Peyer's patch (tissue), 4 donors: ENCODE measurements at places on chromosomes 5 and 9. TPM values are rescaled to one million over a fixed set of nuclear protein-coding genes. Genes with fewer than 3 reads are reported as not detected.

Gene TNFSF15
- 2.3 TPM for total RNA-seq

Gene NEURL1B
- total RNA-seq: 97.2 TPM

DNA sequence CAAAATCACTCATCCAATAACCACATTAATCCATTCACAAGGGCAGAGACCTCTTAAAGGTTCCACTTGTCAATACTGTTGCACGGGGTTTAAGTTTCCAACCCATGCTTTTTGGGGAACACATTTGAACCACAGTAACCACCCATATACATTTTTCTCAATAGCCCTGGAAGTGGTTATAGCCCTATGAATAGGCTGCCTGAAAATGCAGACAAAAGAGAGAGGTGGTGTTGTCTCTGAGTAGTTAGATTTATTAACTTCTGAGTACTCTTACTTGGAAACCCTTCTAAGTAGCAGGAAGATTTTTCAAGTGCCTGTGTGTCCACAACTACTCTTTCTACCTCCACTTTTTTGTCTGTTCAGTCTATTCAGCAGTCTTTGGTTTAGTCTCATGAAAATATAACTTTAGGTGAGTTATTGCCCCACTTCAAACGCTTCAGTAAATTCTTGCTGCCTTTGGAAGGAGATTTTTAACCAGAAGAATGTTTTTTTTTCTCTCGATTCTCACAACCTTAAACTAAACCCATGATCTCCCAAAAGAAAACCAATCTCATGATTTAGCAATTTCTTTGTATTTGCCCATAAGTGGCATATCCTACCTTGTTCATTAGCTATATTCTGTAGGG, 42.6 kb downstream of the ARHGEF28 start:
- no peak for DNase-seq
- H3K27me3 ChIP-seq: no peaks in the 10 kb centered on the region
- no peak overlapping the region for H3K4me3 ChIP-seq

Gene HMMR
- 1.1 TPM for total RNA-seq

GRCh38 chr5:177535125-177535524, 18.4 kb upstream of the DDX41 start:
- no peaks in the 10 kb centered on the region for H3K27me3 ChIP-seq
- no peaks in the 10 kb centered on the region for H3K4me1 ChIP-seq
- no peak for DNase-seq
- H3K4me3 ChIP-seq: no peak overlapping the region

DNA sequence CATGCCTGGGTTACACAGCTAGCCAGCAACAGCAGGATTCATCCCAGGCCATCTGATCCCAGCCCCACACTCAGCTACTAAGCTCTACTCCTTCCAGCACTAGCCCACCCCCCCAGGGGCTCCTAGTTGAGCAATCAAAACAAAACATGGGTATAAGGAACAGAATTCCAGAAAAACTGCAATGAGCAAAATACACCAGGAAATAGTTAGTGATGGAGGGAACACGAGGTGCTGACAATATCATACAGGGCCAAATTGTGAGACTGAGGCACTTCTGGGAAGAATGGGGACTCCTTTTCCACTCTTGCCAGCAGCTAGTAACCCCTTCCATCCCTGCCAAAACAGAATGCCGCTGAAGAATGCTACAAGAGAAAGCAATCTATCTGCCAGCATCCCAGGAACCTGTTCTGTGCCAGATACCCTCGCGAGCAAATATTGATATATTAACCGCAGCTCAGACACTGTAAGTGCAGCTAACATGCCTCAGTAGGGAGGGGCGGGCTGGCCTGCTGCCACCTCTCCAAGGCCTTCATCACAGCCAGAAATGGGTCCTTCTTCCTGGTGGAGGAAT, 161.4 kb downstream of the SLIT3 start:
- no peak for DNase-seq
- no peak overlapping the region for H3K4me3 ChIP-seq
- no peak overlapping the region for H3K27ac ChIP-seq
- H3K4me1 ChIP-seq: no peaks in the 10 kb centered on the region
- no peaks in the 10 kb centered on the region for H3K36me3 ChIP-seq

DNA sequence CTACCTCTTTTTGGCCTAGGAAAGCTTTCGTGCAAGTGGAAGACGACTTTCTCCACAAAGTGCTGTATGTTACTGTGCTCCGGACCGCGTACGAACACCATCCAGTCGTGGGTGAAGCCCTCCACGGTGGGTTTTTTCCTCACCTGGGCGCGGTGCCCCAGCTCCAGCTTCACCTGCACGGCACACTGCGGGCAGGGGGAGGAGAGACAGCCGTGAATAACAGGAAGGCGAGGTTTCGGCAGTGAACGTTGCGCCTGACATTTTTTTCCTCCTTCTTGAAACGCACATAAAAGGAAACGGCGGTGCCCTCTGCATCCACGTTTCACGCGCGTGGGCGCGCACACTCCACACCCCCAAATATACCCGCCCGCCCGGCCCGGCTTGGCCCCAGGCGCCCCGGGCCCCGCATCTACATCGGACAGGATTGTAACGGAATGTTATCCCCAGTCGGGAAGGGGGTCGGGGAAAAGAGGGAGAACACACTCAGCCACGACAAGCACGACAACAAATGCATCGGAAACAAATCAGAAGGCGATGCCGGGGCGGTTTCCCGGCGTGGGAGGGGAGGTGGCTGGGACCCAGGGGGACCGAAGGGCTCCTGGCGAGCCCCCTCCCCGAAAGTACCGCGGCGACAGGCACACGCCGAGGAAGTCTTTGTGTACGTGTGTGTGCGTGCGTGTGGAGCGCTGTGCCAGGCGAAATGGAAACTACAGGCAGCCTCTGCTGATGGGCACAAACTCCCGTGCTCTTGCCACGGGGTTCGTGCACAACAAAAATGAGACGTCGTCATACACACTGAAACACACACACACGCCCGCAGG, 1.4 kb downstream of the MLLT3 start:
- H3K4me3 ChIP-seq: peak overlapping the region; percentile 87
- H3K27ac ChIP-seq: peak overlapping the region; percentile 84
- no peaks in the 10 kb centered on the region for H3K36me3 ChIP-seq
- peaks cover 27% of the 10 kb centered on the region for H3K4me1 ChIP-seq
- H3K27me3 ChIP-seq: no peaks in the 10 kb centered on the region

Gene MEIKIN
- total RNA-seq: not detected

Gene CNTNAP3B
- total RNA-seq: 6.8 TPM

- H3K36me3 ChIP-seq: no peaks in the 10 kb centered on the region
- no peak for DNase-seq
- H3K27ac ChIP-seq: no peak overlapping the region
- no peaks in the 10 kb centered on the region for H3K4me1 ChIP-seq
- no peaks in the 10 kb centered on the region for H3K27me3 ChIP-seq
These were observed 125.6 kb downstream of the SMARCA2 start for GRCh38 chr9:2140600-2141223.

Gene TCF7
- 32.2 TPM for total RNA-seq

GRCh38 chr9:28834156-28834555, 1260.9 kb upstream of the C9orf72 start:
- no peaks in the 10 kb centered on the region for H3K36me3 ChIP-seq
- no peak overlapping the region for H3K27ac ChIP-seq
- H3K4me3 ChIP-seq: no peak overlapping the region
- no peak for DNase-seq

DNA sequence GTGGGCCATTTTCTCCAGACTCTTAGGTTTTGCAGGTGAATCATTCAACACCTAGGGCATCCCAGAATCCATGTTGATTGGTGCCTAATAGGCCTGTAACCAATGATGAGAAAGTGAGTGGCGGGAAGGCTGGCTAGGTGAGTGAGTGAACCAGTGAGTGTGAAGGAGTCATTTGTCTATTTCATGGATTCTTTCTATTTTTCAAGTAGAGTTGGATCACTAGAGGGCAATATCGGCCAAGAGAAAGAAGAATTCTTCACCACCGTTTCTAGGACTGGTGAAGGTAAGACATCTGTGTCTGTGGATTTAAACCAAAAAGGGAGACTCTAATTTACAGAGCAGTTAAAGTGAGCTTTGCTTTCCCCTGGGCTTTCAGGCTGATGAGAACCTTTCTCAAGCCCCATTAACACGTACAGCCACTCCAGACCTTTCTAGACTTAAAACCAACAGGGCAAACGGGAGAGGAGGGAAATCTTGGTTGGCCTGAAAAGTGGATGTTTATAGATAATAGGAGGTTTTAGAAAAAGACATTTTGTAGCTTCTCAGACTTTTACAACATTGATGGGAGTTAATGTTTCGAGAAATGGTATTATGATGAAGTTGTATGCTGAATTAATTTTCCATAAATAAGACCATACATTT, 114.3 kb upstream of the IL12B start:
- H3K4me1 ChIP-seq: no peaks in the 10 kb centered on the region
- no peaks in the 10 kb centered on the region for H3K27me3 ChIP-seq
- no peaks in the 10 kb centered on the region for H3K36me3 ChIP-seq
